ENCODE measurements at places on chromosomes 12 and 14.

DNA sequence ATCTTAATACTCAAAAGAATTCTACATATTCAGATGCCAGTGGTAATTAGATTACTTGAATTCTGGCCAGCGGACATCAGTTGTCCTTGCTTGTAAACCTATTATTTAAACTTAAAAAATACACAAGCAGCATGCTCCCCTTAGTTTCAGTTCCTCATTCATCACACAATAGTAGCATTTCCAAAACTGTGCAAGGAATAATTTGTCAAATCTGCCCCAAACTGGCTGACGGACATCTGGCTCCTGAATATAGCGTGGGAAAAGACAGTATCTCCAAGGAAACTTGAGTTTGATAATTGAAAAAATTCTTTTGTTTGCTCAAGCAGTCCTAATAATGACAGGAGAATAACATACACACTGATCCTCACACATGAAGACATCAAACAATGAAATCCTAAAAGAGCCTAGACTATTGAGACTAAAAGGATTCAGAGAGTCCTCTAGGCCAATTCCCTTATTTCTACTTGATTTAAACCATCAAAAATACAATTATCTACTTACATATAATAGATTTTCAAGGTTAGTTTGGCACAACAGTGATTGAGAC is 90.4 kb downstream of the KIF21A start:
- DNase-seq = no peak

- DNase-seq = no peak
These were observed 78.6 kb upstream of the PLEKHG7 start for GRCh38 chr12:92624236-92624635.

DNA sequence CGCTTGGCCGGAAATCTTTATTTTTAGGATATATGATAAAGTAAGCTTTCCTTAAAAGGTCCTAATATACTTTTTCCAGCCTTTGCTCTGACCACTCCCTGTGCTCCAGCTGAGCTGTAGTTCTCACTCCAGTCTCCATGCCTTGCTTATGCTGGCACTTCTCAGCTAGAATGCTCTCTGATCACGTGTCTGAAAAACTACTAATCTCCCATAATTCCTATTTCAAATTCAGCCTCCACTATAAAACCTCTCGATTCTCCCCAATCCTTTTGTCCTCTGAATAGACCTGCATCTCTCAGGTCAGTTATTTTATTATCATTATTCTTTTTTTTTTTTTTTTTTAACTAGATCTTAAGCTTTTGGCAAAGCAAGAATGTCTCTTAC is 3.7 kb downstream of the BIN2 start:
- no peak for DNase-seq

DNA sequence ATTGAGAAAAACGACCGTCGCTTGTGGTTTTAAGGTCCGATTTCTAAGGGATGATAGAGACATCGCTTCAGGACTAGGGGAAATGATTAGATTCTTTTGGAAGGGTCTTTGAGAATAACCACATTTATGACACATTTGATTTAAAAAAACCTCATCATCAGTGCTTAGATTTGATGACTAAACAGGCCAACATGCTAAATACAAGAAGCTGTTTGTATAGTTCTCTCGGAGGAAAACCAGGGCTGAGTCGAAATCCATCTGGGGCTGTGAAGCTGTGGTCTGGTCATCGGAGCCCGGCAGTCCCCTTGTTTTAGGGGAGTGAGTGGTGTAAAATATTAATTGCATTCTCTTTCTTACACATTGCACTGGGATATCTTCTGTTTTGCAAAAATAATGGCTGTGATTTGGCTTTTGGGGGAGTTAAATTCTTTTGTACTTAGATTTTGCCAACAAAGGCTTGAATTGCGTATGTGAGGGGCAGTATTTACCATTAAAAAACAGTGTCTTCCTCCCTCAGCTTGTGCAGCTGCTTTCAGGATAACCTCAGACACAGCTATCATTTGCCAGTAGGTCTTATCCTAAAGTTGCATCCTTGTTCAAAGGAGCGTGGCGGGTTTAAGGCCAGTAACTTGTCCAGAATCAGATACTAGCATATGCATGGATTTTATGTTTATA is 550 bp downstream of the GNG2 start:
- no peak for DNase-seq

DNA sequence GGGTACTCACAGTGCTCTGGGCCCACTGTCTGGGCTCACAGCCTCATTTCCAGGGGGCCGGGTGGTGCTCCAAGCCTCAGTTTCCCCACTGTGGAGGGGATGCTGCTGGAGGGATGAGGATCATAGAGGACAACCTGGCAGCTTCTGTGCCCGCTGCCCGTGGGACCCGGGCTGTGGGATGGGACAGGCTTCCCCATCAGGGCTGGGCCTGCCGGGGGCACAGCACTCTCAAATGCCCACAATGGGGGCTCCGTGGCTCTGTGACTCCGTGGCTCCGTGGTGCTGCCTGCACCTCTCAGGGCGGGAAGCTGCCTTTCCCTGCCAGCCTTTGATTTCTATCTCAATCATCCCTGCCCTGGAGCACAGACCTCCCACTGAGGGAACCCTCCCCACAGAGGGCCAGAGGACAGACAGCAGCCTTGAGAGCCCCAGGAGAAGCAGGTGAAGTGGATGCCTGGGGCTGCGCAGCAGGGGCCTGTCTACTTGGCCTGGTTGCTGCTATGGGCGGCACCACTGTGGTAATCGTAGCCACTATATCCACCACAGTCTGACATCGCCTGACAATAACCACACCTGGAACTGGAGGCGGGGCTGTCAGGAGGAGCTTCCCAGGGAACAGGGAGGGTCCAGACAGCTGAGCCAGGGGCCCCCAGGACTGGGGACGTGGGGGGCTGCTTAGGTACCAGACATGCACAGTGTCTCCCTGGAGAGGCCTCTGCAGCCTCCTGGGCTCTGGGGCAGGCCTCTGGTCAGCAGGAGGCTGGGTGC is 375.9 kb downstream of the TMEM121 start:
- DNase-seq = no peak

DNA sequence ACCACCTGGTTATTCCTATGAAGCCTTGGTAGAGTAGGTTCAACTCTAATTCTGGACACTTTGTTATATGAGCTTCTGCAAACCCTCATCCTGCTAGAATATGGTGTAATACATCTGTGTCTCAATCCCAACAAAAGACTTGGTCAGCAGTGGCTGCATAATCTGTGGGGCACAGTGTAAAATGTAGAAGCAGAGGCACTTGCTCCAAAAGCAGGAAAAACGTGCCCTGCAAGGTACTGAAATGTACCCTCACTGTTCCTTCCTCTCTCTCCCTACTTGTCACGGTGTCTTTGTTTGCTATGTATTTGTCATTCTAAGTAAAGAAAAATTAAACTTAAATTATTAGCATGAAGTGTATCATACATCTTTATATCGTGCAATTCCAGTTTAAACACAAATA is 267.9 kb downstream of the BCL11B start:
- DNase-seq = no peak

GRCh38 chr14:61747342-61747741 is 14.9 kb upstream of the SNAPC1 start:
- no peak for DNase-seq

- no peak for DNase-seq
These were observed 9.8 kb downstream of the NCKAP5L start for GRCh38 chr12:49818241-49818895.

- DNase-seq = no peak
These were observed 482.8 kb downstream of the MED13L start for GRCh38 chr12:115794659-115795081.

DNA sequence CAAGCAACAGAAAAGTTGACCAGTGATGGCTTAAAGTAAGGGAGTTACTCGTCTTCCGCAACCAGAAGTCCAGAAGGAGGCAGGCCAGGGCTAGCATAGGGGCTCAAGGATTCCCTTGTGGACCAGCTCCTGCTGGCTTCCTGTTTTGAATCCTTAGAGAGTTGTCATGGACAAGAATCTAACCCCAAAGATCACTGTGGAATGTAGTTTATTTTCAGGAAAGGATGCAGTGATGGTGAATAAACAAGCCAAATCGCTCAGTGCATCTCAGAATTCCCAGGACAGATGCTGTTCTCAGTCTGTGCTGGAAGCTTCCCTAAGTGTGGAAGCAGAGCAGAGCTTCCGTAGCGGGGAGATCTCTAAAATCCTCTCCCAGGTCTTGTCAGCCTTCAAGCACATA is 311.3 kb downstream of the C12orf75 start:
- DNase-seq = no peak

- no peak for DNase-seq
These were observed 71.9 kb upstream of the KRR1 start for GRCh38 chr12:75583355-75583754.

DNA sequence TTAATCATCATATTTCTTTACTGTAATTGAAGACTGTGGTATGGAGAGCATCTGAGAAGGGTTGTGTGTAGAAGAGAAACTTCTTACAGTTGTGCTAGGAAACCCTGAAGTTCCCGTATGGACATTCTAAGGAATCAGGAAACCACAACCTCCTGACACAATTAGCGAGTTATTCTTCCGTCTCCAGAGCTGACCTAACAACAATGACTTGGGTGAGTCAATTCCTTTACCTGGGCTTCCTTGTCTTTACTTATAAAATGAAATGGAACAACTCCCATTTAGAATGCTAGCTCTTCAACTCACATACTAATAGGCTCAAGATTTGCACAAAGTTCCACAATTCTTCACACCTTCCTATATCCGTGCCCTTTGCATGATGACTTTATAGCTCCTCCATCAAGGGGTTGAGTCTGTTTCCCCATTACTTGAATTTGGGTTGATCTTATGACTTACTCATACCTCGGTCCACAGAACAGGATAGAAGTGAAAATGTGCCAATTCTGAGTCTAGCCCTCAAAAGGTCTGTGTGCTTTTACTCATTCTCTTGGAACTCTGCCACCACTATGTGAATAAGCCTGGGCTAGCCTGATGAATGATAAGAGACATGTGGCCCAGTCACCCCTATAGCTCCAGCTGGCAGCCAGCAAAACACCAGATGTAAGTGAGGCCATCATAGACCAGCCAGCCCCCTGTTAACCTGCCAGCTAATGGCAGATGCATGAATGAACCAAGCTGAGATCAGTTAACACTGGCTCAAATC is 459.4 kb downstream of the ETNK1 start:
- DNase-seq = no peak

DNA sequence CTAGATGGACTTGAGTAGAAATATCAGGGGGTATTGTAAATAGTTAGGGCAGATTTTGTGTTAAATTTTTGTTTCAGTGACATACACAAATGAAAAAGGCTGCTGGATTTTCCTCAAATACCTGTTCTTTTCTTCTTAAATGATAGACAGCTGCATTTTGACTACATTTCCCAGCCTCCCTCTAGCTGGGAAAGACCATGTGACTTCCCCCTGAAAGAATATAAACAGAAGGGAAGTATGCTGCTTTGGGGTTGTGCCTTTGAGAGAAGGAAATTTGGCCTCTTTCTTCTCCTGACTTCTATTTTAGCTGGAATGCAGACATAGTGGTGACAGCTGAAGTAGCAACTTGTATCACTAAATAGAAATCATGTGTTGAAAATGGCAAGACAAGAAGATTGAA is 476.1 kb upstream of the SYT1 start:
- DNase-seq = no peak

DNA sequence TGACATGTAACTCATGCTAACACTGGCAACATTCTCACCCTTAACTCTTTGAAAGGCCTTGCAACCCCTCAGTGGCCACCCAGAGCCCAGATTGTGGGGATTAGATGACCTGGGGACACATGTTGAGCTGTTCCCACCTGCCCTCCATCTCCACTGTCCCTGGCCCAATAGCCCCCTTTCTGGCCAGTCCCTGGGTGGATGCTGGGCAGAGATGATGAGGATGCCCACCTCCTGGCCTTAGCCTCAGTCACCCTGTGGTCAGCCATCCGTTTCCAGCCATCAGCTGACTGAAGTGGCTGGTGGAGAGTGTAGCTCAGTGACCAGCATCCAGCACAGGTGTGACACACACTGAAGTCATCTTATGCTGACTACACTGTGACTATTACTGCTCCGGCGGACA is 4.7 kb downstream of the ANHX start:
- no peak for DNase-seq

- no peak for DNase-seq
These were observed 78.0 kb downstream of the ATF7IP start for GRCh38 chr12:14443531-14443930.

GRCh38 chr14:99194136-99194535 is 77.9 kb downstream of the BCL11B start:
- no peak for DNase-seq

DNA sequence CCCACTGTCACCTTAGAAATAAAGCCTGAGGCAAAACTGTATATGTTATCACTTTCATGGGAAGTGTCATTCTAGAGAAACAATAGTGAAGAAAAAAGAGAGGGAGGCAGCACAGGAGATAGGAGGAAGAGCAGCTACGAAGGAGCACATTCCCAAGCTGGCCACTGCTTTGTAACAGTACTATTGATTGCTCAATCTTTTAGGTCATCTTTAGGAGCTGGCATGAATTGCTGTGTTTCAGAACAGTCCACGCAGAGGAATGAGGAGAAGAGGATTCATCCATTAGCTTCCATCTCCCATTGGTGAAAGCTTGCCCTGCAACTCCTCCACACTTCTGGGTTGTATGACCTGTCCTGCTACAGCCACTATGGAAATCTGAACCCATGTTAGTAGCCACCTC is 372.5 kb upstream of the DDHD1 start:
- DNase-seq = no peak

GRCh38 chr12:452667-453210 is 7.0 kb upstream of the B4GALNT3 start:
- DNase-seq = peak; percentile 26

DNA sequence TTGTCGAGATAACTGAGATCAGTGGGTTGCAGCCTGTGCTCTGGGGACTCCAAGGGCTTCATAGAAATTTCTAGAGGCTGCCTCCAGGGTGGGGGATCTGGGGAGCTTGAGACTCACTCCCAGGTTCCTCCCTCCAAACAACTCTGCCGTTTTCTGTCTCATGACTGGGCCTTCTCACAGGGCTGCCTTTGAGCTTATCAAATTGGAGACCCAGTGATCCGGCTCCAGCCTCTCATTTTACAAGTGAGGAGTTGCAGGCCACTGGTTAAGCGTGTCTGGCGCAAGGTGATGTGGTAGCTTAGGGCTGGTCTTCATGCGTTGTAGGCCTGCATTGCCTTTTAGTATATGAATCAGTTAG is 85.8 kb downstream of the SLC25A47 start:
- DNase-seq = no peak

- no peak for DNase-seq
These were observed 59.1 kb upstream of the MED13L start for GRCh38 chr12:116336542-116337065.

DNA sequence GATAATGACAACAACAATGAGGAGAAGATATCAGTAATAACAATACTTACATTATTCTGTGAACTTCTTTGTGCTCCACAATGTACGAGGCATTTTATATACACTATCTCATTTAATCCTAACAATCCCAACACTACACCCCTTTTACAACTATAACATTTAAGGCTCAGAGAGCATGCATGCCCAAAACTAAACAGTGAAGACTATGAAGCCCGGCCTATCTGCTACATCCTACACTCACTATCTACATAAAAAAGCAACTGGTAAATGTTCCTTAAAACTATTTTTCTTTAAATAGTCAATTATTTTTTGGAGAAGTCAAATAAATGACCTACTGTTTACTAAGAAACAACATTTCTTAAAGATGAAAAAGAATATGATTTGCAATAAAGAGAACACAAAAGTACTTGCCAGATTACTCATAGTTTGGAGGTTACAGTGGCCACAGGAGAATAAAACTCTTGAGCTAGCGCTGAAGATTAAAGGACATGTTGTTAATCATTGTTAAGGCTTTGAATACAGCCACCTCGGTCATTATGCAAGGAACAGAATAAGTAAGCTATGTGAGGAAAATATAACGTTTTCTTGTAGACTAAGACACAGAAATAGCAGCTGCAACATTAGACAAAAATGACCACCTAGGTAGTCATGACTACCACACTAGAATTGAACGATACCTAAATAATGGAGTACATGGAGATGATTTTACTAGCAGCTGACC is 56.7 kb downstream of the EPS8 start:
- DNase-seq = no peak

GRCh38 chr14:54197369-54197768 is 199.4 kb upstream of the CDKN3 start:
- no peak for DNase-seq

All from activated CD4-positive, alpha-beta T cell treated with anti-CD3 and anti-CD28 coated beads, Interleukin-2, amount 10 ng/mL, durations not matched to agents 7 days and 5 days (primary cell).